H1 (cell line): ENCODE measurements at places on chromosomes 5 and 9.

- DNase-seq, result no peak
These were observed 129.7 kb upstream of the RAD23B start for GRCh38 chr9:107153336-107153735.

- DNase-seq, result no peak
These were observed 24.1 kb upstream of the OSMR start for GRCh38 chr5:38821679-38822078.

- DNase-seq, result no peak
These were observed 321.6 kb upstream of the ITGA1 start for GRCh38 chr5:52466113-52466512.

DNA sequence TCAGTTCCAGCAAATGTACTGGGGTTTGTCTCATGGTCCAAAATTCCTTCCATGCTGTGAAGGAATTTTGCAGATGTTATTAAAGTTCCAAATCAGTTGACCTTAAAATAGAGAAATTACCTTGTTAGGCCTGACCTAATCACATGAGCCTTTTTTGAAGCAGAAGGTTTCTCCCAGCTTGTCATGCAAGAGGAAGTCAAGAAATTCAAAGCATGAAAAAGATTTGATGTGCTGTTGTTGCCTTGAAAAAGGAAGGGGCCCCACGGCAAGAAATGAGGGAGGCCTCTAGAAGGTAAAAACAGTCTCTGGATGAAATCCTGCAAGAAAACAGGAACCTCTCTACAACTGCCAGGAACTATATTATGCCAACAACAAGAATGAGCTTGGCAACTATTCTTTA lies 24.2 kb upstream of the HAPLN1 start:
- no peak for DNase-seq

- DNase-seq, result no peak
These were observed 6.3 kb upstream of the GARIN3 start for GRCh38 chr5:157172403-157172802.

GRCh38 chr9:75372499-75373268 lies 284.4 kb downstream of the OSTF1 start:
- DNase-seq, result no peak

GRCh38 chr5:35095366-35095765 lies 47.6 kb upstream of the AGXT2 start:
- no peak for DNase-seq

DNA sequence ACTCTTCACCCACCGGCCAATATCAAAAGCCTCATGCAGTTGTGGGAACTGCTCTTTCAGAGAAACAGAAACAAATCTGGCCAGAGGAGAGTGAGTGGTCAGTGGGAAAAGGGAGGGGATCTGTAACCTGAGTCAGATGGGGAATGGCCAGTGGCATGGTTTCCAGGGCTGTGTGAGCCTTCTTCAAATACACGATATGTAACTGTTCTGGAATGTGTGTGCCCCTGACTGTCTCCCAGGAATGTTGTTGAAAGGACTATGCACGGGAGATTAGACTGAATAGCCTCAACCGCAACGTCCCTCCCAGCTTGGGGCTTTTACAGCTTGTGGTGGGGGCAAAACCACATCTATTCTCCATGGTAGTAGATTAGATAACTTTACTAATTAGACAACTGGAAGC lies 60.8 kb downstream of the SH3TC2 start:
- DNase-seq, result no peak

DNA sequence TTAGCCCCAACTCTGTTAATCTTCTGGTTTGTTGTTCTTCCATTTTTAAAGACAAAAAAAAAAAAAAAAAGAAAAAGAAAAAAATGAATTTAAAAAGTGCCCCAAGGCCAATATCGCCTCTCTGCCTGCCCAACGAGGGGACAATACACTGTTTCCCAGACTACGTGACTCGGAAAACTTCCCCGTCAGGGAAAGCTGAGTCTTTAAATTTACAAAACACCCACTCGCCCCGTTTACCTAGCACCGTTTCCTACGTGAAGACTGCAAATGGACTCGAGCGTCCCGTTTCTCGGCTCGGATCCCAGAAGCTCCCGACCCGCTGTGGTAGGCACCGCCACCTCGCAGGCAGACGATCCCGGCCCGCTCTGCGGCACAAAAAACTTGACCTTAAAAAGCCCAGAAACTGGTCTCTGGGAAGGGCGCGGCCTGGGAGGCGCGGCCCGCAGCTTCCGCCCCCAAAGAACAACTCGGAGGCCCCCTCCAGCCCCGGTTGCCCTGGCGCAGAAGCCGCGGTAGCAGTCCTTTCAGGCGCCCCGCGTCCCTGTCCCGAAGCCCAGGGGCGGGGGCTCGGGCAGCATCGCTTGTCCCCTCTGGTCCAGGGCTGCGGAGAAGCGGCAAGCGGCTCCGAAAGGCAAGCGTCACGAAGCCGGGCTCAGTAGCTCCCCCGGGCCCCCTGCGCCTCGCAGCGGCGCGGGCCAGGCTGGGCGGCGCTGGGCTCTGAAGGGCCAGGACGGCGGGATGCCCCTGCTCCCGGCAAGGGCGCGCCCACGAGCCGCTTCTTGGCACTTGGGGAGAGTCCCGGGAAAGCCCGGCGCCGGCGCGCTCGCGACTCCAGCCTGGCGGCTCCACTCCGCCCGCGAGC lies at the start of gene GCNT4:
GCNT4 (minus strand) TSS at position 367 of the 862 bp plus-strand sequence. CDS start 22,521 bp downstream, outside the sequence.
- DNase-seq, result no peak
